NCI-H1105 treated with DMSO at 0.1 percent for 48 hours (cell line): ENCODE measurements at places on chromosomes 1 and 21.

DNA sequence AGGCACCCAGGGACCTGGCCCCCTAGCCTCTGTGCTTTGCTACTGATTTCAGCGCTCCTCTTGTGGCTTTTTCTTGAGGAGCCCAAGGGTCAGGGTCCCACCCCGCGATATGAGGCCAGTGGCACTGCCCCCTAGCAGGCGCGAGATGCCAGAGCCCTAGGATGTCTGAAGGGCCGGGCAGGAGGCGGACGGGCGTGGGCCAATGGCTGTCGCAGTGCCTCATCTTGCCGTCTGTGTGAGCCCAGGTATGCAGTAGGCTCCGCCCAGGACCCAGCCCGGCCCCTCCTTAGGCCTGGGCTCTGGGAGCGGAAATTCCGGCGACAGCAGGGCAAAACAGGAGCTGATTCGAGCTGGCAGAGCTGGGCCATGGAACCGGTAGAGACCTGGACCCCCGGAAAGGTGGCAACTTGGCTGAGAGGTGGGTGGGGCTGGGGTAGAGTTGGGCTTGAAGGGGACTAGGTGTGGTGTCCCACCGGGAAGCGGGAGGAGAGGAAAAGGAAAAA is at the start of gene CNKSR1:
Gene CNKSR1, plus strand, starts transcription at position 310 of the 503 bp plus-strand sequence. Its CDS starts 57 bp downstream, at position 367.
- DNase-seq: no peak

DNA sequence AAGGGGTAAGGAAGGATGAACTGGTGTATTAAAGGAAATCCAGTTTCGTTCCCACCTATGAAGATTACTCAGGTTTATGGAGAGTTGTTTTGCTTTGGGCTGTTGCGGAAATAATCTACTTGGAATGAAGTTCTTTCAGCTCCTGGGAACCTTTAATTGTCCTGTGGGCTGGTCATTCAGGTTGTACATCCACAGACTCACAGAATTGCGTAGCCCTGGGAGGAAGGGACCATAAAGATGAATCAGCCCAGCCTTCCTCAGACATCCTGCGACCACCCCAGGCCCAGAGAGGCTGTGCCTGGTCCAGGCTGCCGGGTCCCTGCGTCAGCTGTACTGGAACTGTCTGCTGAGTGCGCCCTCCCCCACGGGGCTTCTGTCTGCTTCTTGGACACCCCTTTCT is 72.7 kb downstream of the GALNT2 start:
- no peak for DNase-seq

DNA sequence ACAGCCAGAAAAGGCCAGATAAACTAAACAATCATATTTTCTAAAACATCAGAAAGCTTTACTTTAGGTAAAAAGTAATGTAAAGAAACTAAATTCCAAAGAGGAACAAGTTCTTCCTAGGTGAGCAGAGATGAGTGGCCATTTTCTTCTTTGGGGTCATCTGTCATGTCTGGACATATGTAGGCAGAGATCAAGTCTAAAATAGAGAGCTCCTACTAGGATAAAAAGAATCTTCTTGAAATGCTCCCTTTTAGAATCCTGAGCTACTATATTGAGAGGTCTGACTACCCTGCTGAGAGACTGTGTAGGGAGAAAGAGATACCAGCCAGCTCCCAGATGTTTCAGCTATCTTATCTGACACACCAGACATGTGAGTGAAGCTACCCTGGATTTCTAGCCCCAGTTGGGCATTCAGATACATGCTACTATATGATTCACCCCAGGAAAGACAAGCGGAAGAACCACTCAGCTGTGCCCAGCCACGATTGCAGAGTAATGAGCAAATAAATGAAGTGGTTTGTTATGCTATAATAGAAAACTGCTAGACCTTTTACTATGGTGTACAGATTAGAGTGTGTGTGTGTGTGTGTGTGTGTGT is 80.1 kb downstream of the TTLL7 start:
- DNase-seq: no peak

- peak; percentile 69 for DNase-seq
These were observed 40.6 kb upstream of the CYP2J2 start for GRCh38 chr1:59967141-59967697.

GRCh38 chr1:56821462-56821797 is 2.2 kb upstream of the FYB2 start:
- no peak for DNase-seq
